ENCODE measurements at places on chromosomes 4 and X. TPM values are rescaled to one million over a fixed set of nuclear protein-coding genes. Genes with fewer than 3 reads are reported as not detected.

Gene SEPTIN11
- total RNA-seq, result 80.9 TPM

Gene CCNA2
- 4.8 TPM for total RNA-seq

Gene EOLA1
- 23.0 TPM for total RNA-seq

Gene PNMA6A
- 2.0 TPM for total RNA-seq

DNA sequence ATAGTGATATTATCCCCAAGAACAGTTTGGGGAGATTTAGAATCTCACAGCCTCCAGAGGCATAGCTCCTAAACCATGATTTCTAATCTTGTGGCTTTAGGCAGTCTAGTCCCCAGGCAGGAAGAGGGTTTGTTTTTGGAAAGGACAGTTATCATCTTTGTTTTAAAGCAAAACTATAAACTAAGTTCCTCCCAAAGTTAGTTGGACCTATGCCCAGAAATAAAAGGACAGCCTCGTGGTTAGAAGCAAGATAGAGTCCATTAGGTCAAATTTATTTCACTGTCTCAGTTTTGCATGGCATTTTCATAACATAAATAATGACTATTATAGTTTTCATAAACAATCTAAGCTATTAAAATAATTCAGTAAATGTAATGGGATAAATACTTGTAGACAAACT is 120.5 kb downstream of the MAGEC2 start:
- ATAC-seq, result no peak

GRCh38 chr4:14315129-14315528 is 687.2 kb upstream of the CPEB2 start:
- ATAC-seq, result no peak

DNA sequence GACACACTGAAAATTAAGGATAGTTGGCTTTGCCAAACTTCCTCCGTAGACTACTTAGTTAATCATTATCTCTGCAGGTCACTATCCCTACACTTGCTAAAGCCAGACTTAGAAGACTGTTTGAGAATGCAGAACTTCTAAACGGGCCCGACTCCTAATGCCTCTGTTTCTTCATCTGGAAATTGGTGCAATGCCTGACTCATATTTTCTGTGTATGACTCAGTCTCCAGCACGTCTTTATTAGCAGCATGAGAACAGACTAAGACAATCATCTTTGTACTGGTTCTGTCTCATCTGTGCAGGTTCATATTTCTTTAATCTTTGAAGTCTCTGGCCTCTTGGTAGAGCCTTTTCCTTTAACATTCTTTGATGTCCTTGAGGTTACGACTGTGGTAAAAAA is 411.9 kb upstream of the ACTRT1 start:
- ATAC-seq, result no peak

GRCh38 chr4:13548059-13548983 is 4.0 kb upstream of the NKX3-2 start:
- ATAC-seq, result no peak

GRCh38 chrX:154732421-154733065 is 18.3 kb downstream of the GAB3 start:
- no peak for ATAC-seq

DNA sequence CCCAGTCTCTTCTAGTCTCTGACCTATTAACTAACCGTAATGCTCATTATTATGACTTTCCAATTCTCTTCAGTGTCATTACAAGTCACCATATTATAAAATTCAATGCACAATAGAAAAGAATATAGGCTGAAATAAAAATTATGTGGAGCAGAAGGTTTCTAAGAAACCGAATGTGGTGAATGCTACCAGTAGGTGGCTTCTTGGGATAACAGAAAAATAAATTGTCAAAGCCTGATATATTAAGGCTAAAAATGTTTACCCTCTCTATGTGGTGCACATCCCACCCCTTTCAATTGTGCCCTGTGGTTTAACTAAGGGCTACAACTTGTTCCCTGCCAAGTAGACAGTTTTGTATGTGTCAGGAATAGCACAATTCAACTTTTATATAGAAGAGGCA is 624.6 kb upstream of the TECRL start:
- no peak for ATAC-seq

DNA sequence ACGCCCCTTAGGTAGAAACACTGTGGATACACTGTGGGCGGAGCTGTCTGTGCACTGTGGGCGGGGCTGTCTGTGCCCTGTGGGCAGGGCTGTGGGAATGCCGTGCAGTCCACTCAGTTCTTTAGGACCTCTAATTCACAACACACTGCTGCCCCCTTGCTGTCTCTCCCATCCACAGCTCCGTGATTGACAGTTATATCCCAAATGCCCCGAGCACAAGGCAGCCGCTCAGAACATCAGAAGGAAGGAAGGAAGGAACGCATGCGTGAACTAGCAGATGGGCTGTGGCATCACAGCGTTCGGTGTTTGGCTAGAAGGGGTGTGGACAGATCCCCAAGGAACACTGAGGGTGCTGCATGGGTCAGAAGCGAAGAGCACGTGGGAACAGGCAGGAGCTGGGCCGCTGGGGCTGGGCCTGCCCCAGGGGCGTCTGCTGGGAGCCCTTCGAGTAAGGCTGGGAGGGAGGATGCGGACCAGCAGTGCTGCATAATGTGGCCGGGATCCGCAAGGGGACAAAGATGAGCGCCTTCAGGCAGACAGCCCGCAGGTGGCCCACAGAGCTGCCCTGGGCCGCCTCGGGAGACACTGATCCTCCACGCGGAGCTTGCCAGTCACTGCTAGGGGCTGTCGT is 29.8 kb downstream of the ACOX3 start:
- ATAC-seq, result peak; percentile 90

GRCh38 chr4:169611157-169611556 is 1.2 kb downstream of the NEK1 start:
- ATAC-seq, result no peak

All from motor neuron (in vitro differentiated cells).